ENCODE measurements at places on chromosomes 6 and 20. TPM values are rescaled to one million over a fixed set of nuclear protein-coding genes. Genes with fewer than 3 reads are reported as not detected.

GRCh38 chr6:142729618-142730017 is 215.4 kb downstream of the HIVEP2 start:
- no peak for DNase-seq

DNA sequence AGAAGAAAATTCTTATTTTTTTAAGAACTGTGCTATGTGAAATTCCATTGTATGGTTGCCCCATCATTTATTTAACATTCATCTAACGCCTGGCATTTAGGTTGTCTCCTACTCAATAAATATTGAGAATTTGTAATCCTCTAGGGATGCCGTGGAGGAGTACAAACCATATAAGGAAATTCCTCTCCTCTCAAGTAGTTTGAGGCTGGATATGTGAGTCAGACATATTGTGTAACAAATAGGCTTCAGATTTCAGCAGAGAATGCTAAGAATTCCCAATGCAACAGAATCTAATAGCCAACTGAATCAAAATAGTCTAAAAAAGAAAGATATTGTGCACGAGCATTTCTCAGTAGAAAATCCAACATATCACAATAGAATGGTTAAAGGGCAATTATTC is 174.7 kb downstream of the OTOR start:
- no peak for DNase-seq

DNA sequence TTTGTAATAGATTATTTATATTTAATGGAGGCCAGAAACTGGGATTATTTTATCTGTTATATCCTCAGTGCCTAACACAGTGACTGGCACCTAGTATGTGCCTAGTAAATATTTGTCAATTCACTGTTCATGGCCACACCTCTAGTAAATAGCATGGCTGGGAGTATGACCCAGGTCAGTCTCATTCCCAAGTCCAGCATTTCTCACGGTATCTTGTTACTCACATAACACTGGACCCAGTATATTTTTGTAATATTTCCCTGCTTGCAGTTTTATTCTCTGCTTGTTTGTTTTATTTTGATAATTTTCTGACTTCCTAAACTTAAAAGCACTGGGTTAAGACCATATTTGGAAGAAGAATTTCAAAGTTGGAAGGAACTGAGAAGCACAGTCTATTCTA is 47.7 kb downstream of the CTNNBL1 start:
- DNase-seq = no peak

- no peak for DNase-seq
Measured at GRCh38 chr6:2840749-2841061, 958 bp downstream of the SERPINB1 start.

GRCh38 chr20:9689041-9689440 is 149.8 kb downstream of the PAK5 start:
- DNase-seq = no peak

DNA sequence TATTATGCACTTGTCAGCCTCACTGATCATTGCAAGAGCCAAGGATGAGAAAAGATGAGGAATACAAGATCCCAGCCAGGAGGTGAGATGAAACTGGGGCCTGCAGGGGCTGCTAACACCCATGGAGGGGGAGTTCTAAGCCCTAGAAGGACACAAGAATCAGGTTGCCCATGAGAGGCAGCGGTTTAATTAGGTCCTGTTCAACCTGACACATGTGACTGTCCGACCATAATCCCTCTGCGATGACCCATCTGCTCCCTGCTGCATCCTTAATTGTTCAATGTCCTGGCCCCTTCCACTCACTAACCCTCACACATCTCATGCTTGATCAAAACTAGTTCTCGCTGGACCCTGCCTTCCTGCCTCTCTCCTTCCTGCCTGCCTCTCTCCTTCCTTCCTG is 52.2 kb upstream of the NNAT start:
- DNase-seq = no peak

GRCh38 chr6:125743604-125744003 is 5.8 kb upstream of the HEY2 start:
- DNase-seq = no peak

GRCh38 chr6:44542401-44543116 is 155.1 kb downstream of the CDC5L start:
- DNase-seq = no peak

DNA sequence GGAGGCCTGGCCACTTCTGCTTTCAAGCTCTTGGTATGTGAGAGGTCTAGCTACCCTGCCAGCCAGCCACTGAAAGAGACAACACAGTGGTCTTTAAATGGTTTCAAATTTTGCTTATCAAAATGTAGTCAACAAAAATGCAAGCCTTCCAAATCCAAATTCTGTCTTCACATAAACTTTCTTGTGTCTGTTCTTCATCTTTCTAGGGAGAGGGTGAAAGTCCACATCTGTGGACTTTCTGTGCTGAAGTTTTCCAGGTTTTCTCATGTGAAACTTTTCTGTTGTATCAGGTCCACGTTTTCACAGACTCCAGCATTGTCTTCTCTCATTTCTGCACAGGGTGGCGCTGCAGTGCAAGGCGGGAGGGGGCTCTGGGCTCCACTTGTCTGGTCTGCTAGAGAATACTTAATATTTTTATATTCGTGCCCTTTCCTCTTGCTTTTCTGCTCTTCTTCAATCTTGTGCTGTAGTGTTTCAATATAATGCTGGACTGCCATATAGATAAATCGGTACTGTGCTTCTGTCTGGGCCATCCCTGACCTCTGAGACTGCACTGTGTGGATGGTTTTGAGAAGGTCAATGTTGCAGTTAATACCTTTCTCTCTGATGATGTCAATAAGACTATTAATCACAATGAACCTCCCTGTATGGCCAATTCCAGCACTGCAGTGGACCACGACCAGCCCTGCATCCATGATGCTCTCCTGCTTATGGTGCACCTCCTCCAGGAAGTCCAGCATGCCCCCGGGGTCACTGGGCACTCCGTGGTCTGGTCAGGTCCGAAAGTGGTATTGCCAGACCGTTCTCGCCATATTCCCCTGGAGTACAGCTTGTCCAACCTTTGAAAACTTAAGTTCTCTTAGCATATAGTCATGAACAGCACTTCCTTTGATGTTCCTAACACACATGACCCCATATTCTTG is 161.6 kb upstream of the TNFAIP3 start:
- peak; percentile 77 for DNase-seq

DNA sequence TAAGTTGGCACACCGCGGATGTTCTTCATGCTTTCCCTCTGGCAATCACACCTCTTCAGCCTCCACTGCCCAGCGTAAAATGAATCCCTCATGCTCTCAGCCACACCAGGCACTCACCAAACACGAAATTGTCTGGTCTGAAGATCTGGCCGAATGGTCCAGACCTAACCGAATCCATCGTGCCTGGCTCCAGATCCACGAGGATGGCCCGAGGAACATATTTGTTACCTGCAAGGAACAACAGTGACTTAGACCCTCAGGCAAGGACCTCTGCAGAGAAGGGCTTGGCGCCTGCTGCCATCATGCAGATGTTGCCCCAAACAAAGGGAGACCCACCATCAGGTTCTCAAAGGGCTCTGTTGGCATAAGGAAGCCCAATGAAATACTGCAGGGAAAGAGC is 1.4 kb downstream of the TUBB2B start:
- DNase-seq = no peak

DNA sequence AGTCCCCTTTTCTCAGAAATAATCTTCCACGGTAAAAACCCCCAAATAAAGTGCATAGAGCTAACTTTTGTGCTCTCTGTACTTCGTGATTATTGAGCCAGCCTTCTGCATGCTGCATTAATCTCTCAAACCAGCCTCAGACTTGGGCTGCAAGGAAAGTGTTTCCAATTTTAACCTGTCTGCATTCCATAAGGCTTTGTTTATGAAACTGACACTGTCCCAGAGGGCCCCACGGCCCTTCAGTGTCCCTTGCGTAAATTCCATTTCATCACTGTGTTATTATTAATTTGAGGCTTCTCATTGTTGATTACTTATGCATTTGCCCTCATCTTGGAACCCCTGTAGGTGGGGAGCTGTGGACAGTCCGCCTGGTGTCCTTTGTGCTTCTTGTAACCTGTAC is 15.6 kb upstream of the SNRPB2 start:
- no peak for DNase-seq

The FAM83C gene
- total RNA-seq = not detected

The CLPSL1 gene
- total RNA-seq = not detected

The SF3B5 gene
- 69.7 TPM for total RNA-seq

The IRF4 gene
- not detected for total RNA-seq

The PDSS2 gene
- total RNA-seq = 6.6 TPM

Data from dermis blood vessel endothelial cell (primary cell).